Stimulated activated CD4-positive, alpha-beta T cell treated with anti-CD3 and anti-CD28 coated beads, TNF-alpha, amount 100 ng/mL, for 48 hours (primary cell): ENCODE measurements at places on chromosomes 12 and 14.
A peak's percentile ranks its signal among the peaks of the same experiment; 100 is the strongest.

DNA sequence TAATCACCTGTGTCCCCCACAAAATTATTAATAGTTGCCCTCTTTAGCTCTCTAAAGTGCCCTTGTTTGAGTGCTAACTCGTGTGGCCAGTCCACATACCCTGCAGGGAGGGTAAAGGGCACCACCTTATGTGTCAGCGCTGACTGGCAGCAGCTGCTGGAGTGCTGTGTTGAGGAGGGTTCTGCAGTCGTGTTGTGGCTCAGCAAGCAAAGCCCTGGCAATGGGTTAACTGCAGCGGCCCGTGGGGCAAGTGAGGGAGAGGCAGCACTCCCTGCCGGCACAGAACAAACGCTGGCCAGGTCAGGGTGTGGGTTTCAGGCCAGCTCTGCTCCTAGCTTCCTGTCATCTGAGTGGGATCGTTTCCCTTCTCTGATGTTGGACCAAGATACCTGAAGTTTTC is 369.8 kb downstream of the CACNA1C start:
- no peak for DNase-seq

DNA sequence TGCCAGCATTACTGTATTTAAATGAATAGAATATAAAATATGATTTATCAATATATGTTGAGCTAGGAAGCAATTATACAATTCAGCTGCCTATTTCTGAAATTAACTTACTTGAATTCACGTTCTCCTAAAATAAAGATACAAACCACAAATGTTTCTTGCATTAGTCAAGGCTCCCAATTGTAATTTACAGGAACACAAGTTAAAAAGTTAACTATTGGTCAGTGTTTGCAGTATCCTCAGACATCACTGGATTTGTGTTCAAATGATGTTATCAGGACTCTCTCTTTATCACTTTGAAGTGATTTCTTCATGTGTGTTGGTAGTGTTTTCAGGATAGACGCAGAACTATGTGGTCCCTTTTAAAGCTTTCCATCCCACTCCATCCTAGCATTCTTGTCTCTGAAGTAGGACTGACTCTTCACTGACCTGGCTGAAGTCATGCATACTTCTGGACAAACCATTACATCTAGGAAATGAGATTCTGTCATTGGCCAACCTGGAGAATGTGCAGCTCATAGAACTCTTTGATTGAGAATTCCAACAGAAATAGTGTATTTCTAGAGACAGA is 156.1 kb downstream of the KICS2 start:
- DNase-seq = no peak

GRCh38 chr12:104966677-104967076 is 8.6 kb upstream of the SLC41A2 start:
- no peak for DNase-seq

- DNase-seq = no peak
These were observed 6.1 kb upstream of the SLC35E3 start for GRCh38 chr12:68739891-68740290.

DNA sequence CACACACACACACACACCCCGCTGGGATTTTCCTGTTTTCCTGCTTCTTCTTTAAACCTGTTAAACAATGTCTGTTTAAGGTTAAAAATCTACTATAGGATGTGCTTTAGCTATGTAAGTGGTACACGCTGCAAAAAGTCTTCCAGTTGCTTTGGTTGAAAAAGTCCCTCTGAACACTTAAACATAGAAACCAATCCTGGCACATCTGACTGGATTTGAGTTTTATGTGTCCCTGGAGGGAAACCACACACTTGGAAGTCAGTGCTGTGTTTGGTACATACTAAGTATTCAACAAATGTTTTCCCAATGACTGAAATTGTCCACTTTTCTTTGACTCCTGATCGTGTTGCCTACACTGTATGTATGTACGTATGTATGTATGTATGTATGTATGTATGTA is 22.0 kb downstream of the CFL2 start:
- DNase-seq = no peak

DNA sequence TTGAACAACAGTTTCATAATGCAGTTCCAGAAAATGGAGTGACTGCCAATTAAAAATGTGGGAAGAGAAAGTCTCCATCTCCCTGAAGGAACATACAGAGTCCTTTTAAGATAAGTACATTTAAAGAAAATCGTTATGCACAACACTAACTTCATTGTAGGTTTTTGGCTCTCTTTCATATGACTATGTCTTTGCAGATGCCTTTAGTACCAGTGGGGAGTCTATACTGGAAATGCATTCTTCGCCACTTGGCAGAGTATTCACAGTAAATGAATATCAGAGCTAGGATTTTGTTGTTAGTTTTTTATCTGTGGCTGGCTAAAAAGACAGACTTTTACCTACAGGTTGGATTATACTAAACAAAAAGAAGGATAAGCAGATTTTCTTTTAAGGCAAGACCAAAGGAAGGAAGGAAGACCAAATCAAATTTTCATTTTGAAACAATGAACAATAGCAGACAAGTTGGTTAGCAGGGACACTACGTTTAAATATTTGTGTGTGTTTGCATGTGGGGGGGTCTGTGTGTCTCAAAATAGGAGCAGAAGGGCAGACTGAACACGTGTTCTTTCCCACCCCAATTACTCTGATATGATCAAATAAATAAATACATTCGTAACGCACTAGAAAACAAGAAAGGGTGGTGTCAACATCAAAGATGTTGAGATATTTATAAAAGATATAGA is 124.5 kb downstream of the BTG1 start:
- no peak for DNase-seq

DNA sequence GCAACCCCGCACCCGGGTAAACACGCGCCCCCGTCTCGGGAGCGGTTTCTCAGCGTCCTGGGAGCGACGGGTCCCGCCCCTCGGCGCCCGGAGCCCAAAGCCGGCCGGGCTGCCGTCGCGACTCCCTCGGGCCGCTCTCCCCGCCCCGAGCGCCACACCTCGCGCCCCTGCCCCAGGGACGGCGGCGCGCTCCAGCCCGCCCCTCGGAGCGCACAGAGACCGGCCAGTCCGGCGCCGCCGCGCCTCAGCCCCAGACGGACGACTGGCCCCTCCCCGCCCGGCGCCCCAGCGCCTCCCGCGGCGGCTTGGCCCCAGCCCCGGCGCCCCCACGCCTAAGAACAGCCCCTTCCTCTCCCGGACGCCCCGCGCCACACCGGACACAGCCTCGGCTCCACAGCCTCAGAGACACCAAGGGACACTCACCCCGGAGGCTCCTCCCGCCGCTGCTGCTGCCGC is 411 bp downstream of the BTBD7 start:
- DNase-seq = peak; percentile 1

DNA sequence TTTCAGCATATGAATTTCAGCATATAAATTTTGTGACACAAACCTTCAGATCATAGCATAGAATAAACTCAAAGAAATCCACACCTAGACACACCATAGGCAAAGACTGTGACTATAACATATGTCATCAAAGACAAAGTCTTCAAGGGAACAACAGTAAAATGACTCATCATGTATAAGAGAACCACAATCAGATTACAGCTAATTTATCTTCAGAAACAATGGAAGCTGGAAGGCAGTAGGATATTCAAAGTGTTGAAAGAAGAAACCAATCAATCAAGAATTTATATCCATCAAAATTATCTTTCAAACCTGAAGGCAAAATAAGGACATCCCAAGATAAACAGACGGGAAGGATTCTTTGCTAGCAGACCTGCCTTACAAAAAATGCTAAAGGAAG is 29.0 kb downstream of the DLK1 start:
- no peak for DNase-seq

- DNase-seq = no peak
These were observed 20.1 kb downstream of the PLEKHG7 start for GRCh38 chr12:92722897-92723296.

GRCh38 chr14:89351516-89352404 is 65.3 kb downstream of the FOXN3 start:
- no peak for DNase-seq
